ENCODE measurements at places on chromosomes 12 and 14.

- no peak for DNase-seq
These were observed 301.7 kb downstream of the GALC start for GRCh38 chr14:87691042-87691881.

DNA sequence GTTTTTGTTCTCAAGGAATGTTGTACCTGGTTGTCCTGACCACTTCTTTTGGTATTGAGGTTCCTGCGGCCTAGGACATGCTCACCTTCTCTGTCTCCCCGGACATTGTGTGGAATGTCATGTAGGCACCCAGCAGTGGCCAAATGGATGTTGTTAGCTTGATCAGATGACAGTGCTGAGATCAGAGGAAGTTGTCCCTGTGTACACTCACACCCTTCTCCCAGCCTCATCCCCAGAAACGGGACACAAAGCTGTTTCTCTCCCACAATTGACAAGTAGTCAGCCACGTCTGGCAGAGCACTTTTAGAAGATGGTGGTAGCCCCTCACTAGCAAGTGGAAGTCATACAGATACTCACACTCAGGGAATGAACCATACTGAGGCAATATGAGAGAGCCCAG is 3.0 kb downstream of the PLEKHH1 start:
- DNase-seq: no peak

DNA sequence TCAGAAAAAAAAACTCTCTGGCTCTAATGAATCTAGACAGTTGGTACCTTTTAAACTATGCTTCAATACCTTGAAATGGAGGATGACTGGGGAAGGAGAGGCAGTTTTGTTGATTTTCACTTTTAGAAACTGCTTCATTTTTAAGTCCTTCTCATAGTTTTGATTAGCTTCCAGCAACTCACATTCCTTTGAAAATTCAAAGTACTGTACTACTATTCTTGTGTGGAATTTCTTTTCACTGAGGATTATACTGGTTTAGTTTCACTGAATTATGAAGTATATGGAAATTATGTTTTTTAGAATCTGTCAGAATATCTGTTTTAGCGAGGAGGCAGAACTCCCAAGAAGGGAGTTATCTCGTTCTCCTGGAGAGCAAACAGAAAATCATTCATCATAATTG is 116.3 kb downstream of the TGFB3 start:
- DNase-seq: no peak

- DNase-seq: peak; percentile 39
These were observed 943.0 kb downstream of the GALC start for GRCh38 chr14:87049950-87050349.

DNA sequence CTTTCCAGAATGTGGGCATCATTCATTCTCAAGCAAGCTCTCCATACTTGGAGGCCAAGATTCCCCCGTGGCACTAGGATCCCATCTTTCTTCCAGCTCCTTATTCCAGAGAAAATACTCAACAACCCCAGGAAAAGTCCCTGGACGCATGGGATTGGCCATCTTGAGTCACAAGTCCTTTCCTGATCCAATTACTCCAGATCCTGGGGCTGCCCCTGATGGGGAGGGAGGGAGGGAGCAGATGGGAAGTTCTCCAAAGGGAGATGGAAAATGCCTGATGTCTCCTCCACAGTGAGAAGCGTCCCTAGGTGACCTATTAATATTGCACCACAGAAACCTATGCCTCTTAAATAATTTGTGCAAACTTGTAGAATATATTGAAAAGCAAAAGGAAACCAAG is 12.4 kb upstream of the KCNK13 start:
- no peak for DNase-seq

- peak; percentile 67 for DNase-seq
These were observed 645 bp downstream of the FOXA1 start for GRCh38 chr14:37594238-37594970.

GRCh38 chr14:105537580-105538474 is 11.4 kb downstream of the TMEM121 start:
- no peak for DNase-seq

DNA sequence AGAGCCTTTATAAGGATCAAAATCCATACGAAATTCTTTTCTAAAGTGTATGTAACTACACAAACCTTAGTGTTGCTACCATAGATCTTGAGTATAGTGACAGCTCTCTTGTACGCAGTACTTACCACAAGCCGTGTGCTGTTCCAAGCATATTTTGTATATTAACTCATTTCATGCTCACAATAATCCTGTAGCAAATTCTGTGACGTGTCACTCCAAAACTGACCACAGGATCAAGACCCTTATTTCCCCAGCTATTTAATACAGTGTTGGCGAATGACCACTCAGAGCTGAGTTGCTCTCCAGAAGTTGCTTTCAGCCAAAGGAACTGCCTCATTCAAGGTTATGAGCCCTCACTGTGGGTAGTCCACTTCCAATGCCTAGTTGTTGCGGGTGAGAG is 169.8 kb downstream of the BTG1 start:
- no peak for DNase-seq

GRCh38 chr14:71645656-71646055 is 286.6 kb upstream of the RGS6 start:
- DNase-seq: peak; percentile 89

DNA sequence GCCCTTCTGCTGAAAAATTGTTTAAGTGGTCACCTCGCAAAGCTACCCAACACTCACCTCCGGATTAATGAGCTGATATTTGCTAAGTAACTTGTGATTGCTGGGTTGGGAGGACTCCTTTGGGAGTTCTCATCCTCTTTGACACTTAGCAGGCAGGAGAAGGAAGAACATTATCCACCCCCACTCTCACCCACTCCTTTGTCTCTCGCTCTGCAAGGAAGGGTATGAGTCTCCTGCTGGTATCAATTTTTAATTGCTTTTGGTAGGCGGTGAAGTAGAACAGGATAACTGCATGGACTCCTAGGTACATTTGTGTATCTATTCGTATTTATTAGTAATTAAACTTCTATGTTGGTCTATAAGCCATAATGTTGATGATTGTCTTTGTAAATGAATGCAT is 6.9 kb upstream of the ABHD12B start:
- DNase-seq: no peak
